ENCODE measurements at places on chromosomes 13 and 19.

DNA sequence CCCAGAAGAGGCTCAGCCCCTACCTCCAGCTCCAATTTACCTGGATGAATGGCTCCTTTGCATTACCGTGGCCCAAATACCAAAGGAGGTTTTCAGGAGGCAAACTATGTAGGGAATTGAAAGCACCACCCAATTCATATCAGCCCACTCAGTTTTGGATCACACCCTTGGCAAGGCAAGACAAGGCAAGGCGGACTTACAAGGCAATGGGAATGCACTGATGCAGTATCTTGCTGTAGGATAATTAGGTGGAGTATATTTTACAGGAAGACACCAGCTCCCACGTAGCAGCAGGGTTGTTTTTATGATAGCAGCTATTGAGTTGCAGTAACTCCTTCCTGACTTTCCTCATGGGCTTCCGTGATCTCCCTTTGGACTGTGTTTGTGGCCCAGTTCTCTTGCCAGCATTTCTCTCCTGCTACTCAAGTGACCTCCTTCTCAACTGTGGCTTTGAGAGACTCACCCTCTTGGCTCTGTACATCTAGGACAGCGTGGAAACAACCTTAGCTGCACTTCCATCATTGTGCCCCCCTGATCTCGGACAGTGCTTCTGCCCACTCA is 935.9 kb downstream of the EFNB2 start:
- DNase-seq: no peak

DNA sequence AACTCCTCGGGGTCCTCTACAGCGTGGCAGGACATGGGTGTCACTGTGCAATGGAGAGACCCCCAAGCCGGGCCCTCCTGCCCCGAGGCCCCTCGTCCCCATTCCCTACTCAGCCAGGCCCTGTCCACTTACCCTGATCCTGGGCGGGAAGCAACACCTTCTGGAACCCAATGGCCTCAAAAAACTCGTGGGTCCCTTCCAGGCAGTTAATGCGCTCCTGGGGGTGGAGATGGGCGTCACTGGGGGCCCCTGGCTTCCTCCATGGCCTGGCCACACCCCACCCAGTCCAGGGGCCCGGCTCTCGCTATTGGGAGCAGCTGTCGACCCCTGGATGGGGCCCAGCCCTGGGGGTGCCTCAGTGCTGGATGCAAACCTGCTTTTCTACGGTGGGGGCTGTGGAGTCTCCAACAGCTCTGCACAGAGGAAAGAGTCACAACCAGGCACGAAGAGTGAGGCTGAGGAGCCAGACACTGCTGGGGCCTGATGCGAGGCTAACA is 10.8 kb downstream of the UBXN6 start:
- no peak for DNase-seq

- DNase-seq: no peak
These were observed 47.1 kb downstream of the COL4A2 start for GRCh38 chr13:110354123-110354627.

DNA sequence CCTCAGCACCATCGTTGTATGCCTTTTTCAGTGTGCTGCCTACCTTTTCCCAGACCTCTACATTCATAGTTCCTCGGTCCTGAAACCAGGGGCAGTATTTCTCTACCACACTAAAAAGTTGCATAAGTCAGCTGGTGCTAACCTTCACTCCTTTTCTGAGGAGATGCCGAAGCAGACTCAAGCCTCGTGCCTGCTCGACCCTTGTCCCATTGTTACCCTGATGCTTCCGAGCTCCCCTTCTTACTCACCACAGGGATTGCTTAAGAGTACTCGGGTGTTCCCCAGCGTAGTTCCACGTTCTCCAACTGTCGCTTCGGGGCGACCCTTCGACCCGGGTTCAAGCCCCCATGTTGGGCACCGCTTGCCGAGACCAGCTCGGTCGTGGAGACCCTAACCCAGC is 19.0 kb upstream of the IL17D start:
- DNase-seq: no peak

- no peak for DNase-seq
These were observed 72.9 kb upstream of the GPR183 start for GRCh38 chr13:99379856-99380801.

GRCh38 chr13:107339209-107339608 is 771.3 kb upstream of the ARGLU1 start:
- DNase-seq: no peak

- DNase-seq: no peak
These were observed 7.8 kb downstream of the CPB2 start for GRCh38 chr13:46097015-46097414.

DNA sequence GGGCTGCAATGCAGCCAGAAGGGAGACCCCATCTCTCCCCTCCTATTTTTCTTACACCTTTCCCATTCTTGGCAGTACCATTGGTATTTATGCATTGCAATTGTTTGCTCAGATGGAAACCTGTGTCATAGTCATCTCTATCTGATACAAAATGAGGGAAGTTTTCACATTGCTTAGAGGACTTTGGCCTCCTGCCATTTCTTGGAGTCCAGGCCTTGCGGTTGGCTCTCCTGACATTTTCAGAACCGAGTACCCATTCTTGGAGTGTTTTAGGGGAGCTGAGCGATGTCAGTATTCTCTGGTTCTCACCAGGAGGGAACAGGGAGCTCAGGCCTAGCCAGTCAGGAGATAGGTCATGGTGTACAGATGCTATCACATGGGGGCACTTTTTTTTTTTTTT is 1.5 kb downstream of the SIN3B start:
- DNase-seq: no peak

Measured in stimulated activated CD4-positive, alpha-beta T cell treated with anti-CD3 and anti-CD28 coated beads, Interleukin-15, amount 100 ng/mL, for 1 hour (primary cell).